ENCODE measurements at places on chromosomes 6 and 20. TPM values are rescaled to one million over a fixed set of nuclear protein-coding genes. Genes with fewer than 3 reads are reported as not detected.

PRR18 gene
- 0.22 TPM for total RNA-seq

SHLD1 gene
- total RNA-seq = 4.3 TPM

PTPRT gene
- total RNA-seq = 0.75 TPM

DNA sequence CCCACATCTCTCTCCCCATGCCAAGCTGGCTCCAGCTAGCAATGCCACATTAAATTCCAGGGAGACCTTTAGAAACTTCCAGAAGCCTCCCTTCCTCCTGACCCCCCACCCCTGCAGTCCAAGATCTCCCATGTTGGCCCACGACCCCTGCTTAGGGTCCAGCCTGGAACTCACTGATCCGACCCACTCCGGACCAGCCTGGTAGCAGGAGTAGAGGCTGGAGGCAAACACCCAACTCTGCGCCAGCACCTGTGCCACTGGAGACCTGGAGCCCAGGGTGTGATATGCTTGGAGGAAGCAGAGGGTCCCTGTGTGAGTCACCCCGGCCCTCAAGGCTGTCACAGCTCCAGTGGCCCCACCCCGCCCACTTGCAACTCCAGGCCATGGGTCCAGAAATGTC lies 3.3 kb upstream of the ULBP1 start:
- no peak for DNase-seq

DNA sequence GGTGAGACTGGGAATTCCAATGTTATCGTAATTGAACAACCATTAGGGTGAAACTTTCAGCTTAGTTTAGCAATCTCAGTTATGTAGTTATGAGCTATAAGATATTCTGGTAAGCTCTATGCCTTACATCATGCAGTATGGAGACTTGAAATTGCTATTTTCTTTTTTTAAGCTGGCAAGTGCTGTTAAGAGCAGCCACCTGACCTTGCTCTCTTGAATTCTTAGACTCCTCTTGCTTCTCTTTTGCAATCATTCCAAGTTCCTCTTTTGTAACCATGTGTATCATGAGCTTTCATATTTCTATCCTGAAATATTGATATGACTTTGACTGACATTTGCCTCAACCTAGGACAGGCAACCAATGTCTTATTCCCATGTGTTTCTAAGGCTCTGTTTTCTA lies 446.3 kb upstream of the SLC35B3 start:
- peak; percentile 10 for DNase-seq

DNA sequence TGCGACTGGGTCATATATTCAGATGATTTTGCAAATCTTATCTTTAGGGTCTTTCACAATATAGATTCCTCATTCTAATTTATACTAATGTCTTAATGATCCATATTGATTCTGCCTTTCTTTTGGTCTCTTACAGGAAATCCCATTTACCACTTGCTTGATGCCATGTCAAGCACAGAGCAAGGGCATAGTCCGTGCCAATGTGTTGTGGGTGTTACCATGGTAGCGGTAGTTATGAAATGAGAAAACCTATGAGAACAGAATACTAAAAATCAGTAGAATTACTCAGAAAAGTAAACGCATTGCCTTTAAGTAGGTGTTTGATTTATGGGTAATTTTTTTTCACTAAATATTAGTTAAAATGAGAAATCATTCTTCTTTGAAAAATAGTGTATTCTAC lies 153.9 kb upstream of the RAB32 start:
- DNase-seq = no peak

- DNase-seq = no peak
Observed at GRCh38 chr6:33599413-33599938, 19.4 kb upstream of the BAK1 start.

- peak; percentile 65 for DNase-seq
Observed at GRCh38 chr6:116016846-116017545, 43.7 kb downstream of the FRK start.

B4GALT5 gene
- total RNA-seq = 18.4 TPM

- DNase-seq = peak; percentile 15
Observed at GRCh38 chr6:13695252-13695651, 16.4 kb downstream of the RANBP9 start.

DNA sequence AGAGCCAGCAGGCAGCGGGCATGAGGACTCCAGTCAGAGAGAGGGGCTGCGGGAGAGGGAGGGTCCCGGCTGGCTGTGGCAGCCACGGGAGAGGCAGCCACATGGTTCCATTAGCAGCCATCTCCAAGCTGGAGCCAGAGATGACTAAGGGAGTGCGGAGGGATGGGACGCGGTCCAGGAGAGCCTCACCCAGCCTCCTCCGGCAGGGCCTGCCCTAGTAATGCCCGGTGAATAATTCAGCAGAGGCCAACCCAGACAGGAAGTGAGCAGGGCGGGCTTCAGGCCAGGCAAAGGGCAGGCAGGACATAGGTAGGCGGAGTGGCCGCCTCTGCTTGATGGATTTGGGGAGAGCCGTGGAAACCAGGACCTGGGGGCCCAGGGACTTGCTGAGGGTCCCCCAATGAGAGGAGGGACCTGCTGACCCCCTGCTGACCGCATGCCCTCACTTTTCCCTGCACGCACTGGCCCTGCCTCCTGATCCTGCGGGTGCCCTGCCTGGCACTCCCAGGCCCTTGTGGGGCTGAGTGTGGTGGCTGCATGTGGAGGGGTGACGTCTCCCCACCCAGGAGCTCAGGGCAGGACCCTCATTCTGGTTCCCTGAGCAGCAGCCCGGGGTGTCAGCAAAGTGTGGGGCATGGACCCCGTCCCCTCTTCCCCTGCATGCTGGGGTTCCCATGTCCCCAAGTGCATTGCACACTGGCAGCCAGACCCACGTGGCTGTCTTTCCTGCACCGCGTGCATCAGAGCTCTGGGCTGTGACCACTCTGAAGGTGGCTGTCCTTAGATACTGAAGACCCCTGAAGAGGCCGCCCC lies 51.8 kb upstream of the SLCO4A1 start:
- no peak for DNase-seq

- DNase-seq = no peak
Observed at GRCh38 chr6:150673720-150674346, 74.1 kb downstream of the PLEKHG1 start.

SNHG17 gene
- total RNA-seq = 11.4 TPM

LAMP5 gene
- 0.66 TPM for total RNA-seq

ABHD16B gene
- total RNA-seq = not detected

TPBG gene
- total RNA-seq = 11.4 TPM

DNA sequence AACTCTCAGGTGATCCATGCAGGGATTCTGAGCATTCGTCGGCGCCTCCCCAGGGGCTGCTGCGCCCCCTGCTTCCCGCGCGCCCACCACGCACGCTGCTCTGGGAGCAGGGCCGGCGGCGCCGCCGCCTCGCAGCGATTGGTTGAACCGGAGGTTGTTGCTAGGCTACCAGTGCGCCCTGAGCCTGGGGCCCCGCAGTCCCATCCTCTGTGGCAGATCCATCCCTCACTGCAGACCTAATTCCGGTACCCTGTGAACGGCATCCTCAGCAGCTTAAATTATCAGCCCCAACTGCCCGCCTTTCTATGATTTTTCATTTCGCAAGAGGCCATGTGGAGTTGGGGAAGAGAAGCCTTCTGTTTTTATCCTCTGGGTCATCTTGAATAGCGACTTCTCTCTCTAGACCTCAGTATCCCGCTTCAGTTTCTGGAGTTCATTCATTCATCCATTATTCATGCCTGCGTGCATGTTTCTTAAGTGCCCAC lies 15.4 kb downstream of the PNPLA1 start:
- DNase-seq = no peak

GPSM3 gene
- 4.3 TPM for total RNA-seq

DNA sequence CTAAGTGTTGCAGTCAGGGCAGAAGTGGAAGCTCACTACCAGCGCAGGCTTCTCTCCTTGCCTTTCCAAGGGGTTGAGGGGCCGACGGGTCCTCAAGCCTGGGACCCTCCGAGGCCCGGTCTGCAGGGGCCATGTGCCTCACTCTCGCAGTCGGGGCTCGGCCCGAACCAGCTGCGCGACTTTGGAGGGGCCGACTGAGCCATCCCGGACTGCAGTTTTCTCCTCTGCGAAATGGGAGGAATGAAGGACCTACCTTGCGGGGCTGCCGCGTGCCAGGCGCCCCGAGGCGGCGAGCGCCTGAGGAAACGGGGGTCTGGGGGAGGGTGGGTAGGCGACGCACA lies 5.6 kb downstream of the LZTS3 start:
- DNase-seq = no peak

DNA sequence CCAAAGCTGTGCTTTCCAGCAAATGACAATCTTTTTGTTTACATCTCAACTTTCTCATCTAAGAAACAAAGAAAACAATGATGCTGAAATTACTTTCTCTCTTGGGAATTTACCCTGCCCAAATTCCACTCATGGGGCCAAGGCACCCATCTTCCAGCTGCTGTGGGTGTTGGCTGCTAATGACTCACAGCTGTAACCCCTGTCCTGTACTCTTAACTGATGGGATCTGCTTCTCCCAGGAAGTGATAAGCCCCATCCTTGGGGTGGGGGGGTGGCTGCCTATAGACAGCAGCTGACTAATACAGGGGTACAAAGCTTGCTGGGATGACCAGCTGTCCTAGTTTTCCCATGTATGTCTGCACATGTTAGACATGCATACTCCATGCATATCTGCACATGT lies 938.6 kb downstream of the C6orf118 start:
- no peak for DNase-seq

- DNase-seq = no peak
Observed at GRCh38 chr6:130783416-130784107, 43.6 kb upstream of the SMLR1 start.

DNA sequence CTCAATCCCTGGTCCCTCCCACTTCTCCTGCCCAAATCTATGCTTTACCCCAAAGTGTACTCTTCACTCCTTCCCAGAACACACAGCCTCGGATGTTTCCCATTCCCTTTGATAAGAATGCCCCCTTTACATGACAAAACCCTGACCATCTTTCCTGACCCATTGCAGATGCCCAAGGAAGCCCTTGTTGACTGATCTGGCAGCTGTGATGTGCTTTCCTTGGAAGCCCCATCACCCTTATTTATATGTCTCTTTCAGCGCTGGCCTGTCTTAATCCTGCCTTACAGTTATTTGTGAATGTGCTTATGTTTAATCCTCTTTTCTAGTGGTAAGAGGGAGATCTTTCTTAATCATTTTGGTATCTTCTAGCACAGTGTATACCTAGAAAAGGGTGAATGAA lies 523.1 kb downstream of the CD83 start:
- DNase-seq = no peak

DOP1A gene
- total RNA-seq = 26.2 TPM

GRCh38 chr20:21534453-21534852 lies 20.6 kb upstream of the NKX2-2 start:
- no peak for DNase-seq

PXDC1 gene
- 15.3 TPM for total RNA-seq

DNA sequence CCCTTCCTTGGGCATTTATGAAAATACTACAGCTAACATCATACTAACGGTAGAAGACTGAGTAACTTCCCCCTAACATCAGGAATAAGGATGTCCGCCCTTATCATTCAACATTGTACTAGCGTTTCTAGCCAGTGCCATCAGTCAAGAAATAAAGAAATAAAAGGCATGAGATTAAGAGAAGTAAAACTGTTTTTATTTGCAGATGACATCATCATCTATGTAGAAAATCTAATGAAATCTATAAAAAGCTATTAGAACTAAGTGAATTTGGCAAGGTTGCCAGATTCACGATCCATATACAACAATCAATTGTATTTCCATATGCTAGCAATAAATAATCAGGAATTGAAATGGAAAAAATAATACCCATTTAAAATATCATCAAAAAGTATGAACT lies 54.6 kb downstream of the STK35 start:
- no peak for DNase-seq

DNA sequence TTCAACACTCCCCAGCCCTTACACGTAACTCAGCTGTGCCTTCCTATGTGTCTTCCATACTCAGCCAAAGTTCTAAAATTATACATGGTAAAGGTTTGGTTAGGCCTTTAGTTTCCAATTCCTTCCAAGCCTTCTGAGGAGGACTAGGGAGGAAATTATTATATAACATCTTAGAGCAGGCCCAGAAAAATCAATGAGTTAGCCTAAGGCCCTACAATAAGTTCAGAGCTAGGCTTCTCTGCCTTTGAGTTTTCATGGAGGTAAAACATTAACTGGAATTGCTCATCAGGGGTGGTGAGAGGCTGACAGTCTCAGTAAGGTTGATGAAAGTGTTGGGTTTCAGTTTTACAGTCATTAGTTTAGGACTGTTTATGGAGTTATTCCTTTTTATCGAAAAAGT lies 286.0 kb downstream of the ADGB start:
- DNase-seq = no peak

- peak; percentile 19 for DNase-seq
Observed at GRCh38 chr6:155319902-155320301, 5.6 kb upstream of the TFB1M start.

DNA sequence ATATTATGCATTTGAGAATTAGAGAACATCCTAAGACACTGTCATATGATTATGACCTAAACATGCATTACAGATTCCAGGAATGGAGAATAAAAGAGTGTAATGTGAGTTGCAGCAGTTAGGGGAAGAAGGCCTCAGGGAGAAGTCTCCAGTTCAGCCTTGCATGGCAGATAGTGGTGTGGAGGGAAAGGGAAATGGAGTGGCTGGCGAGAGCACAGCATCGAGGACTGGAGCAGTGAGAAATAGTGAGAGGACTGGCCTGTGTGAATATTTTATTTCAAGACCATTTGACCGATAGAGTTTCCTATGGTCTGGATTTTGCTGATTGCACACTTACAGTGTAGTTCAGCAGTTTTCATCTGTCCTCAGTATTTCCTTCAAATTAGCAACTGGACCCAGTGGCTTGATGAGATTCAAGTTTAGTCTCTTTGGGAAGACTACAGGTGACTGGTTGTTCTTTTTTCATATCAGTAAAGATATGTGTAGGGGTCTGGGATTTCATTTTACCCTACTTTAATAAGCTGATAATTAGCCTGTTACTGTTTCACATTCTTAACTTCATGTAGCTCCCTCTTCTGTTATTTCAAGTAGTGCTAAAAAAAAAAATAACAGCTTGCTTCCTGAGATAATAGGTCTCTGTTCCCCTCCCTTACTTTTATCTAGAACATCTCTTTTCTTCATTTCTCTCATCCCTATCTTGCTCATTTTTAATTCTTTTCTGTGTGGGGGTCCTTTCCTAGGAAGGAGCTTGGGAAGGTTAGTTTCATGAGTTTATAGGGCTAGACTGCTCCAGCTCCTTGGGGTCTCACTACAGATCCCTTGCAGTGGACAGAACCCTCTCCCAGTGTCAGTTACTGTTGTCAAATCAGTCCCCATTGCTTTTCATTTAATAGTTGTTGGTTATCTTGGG lies 27.9 kb downstream of the BLTP3A start:
- DNase-seq = peak; percentile 32

DNA sequence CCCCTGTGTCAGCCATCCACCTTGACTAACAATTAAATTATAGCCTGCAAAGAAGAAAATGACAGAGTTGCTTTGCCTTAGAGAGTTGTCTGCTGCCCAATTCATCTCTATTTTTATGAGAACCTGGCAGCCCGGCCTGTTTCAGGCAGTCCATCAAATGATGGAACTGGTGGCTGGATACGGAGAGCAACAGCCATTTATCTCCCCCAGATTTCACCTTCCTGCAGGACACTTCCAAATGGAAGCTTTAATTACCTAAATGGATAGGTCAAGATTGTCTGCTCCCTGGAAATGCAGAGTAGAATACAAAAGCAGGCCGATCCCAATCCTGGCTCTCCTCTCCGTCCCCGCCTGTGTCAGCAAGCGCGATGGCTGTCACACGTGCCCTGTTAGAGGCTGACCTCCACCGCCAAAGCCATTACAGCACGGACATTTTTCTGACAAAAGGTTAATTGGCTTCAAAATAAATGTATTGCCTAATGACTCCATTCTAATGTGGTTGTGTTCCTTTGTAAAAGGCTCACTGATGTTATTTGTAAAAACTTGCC lies 86.7 kb downstream of the PACRG start:
- no peak for DNase-seq

GRCh38 chr20:47534405-47534804 lies 32.7 kb downstream of the NCOA3 start:
- DNase-seq = no peak
